ENCODE measurements at places on chromosomes 2 and 18.

DNA sequence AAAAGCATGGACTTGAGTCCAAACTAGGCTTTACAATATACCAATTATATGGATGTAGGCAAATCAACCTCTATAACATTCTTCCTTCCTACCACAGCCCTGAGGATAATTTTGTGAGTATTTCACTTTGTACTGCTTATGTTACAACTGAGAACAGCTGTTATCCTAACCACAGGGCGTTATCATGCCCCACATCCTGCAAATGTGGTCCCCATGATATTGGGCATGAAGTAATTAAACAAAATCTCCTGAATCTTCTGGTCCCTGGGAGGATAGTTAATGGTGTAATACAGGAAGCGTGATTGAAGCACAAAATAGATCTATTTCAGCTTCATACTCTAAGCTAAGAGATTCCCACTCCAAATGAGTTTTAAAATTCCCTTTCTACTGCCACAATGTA lies 223.6 kb downstream of the CDH20 start:
- no peak for DNase-seq

GRCh38 chr2:221243771-221244170 lies 328.3 kb downstream of the EPHA4 start:
- DNase-seq, result no peak

DNA sequence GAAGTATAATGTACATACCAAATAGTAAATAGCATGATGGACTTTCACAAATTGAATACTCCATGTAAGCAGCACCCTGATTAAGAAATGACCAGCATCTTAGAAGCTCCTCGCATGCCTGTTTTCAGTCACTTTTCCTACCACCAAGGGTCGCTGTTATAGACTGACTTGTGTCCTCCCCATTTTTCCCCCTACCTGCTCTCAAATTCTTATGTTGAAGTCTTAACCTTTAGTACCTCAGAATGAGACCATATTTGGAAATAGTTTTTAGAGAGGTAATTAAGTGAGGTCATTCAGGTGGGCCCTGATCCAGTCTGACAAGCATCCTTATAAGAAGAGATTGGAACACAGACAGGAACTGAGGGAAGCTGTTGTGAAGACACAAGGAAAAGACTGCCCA lies 125.9 kb downstream of the LYPD6 start:
- DNase-seq, result no peak

DNA sequence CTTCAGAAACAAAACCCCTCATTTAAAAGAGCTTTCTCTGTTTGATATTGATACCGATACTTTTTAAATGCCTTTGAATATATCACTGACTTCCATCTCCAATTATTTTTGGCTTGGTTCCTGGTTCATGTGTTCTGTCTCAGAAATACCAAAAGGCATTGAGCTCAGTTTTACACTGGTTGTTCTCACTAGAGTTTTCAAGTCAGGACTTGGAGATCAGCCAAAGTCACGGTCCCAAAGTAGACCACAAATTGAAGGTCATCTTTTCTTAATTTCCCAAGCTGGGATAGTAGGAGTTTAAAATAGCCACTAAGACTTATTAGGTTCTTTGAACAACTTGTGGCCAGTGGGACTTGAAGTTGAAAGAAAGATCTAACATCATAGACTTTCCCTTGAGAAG lies 24.2 kb downstream of the DHRS9 start:
- no peak for DNase-seq

DNA sequence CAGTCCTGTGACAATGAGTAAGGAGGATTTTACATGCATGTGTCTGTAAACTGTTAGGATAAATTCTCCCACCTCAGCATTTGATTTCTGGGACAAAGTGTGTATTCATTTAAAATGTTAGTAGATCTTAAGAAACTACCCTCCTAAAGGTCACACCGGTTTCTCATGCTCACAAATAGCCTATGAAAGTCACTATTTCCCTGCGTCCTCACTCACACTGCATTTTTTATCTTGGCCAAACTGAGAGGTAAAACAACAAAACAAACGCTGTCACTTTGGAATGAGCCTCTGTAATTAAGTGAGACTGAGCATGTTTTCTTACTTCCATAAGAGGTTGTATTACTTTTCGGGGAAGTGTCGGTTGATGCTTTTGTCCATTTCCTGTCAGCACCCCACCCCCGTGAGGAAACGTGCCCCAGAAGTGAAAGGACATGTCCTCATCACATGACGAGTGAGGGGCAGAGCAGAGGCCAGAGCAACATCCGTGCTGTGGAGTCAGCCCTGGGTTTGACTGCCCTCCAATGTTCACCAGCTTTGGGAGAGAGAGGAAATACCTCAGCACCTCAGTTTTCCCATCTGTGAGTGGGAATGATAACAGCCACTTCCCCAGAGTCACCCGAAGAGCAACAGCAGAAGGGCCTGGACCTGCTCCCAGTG lies 3.1 kb downstream of the GYPC start:
- DNase-seq, result no peak

DNA sequence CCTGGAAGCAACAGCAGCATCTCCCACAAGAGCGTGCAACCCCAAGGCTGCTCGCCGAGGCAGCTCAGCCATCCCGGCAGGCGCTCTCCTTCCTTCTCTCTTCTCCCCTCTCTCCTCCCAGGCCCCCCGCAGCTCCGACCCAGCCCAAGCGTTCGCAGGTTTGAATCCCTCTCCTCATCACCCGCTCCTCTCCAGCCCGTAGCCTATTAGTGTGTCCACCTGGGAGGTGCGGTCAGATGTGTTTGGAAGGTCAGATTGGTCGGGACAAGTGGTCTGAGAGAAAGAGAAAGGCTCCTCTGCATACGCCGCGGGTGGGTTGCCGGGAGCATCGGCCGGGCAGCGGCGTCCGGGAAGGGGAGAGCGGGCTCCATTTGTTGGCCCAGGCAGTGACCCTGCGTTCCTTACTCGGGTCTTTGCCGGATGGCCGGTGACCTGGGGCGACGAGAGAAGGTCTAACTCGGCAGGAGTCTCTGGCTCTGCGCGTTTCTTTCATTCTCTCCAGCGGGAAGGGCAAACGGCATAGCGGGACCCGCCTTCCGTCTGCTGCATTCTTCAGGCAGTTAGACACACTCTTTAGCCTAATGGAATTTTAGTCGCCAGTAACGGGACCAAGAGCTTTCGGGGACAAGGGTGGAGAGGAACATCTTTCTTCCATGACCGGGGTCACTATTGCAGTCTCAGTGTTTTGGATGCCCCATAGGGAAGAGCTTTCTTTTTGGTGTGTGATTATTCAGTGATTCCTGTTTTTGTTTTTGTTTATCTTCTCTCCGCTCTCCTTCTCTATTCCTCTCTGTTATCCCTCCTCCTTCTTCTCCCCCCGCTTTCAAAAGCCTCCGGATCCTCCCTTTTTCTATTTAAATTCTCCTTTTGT lies 1.1 kb upstream of the TMEFF2 start:
- no peak for DNase-seq

GRCh38 chr2:209424781-209425470 lies 1.1 kb downstream of the MAP2 start:
- no peak for DNase-seq

DNA sequence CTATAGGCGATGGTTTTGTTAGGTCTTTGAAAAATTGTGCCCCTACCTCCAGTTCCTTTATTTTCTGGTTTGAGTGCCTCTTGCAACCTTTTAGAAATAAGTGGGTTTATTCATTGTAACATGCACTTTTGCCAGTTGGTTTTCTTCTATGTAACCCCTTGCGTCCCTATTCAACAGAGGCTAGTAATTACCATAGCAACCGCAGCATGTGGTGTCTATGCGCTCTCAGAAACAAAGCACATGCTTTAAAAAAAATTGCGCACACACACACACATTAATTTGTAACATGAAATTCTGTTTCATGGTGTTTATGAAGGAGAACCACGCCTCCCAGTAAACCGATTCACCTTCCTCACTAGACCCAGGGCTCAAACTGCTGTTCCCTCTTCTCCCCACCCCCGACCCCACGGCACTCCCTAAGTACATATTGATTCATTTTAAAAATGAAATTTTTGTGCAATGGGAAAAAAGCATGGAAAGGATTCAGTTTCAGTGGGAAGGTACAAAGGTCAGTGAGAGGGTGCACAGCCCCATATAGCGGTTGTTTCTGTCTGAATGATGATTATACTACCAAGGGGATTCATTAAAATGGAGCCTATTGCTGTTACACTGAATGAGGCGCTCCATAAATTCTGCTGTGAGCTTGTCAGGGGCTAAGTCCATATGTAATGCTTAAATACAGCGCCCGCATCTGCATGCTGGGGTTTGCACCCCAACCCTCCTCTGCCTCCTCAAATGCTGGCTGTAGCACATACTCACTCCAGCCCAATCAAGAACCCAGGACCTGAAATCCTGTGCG lies 206.9 kb downstream of the ICOS start:
- DNase-seq, result no peak

DNA sequence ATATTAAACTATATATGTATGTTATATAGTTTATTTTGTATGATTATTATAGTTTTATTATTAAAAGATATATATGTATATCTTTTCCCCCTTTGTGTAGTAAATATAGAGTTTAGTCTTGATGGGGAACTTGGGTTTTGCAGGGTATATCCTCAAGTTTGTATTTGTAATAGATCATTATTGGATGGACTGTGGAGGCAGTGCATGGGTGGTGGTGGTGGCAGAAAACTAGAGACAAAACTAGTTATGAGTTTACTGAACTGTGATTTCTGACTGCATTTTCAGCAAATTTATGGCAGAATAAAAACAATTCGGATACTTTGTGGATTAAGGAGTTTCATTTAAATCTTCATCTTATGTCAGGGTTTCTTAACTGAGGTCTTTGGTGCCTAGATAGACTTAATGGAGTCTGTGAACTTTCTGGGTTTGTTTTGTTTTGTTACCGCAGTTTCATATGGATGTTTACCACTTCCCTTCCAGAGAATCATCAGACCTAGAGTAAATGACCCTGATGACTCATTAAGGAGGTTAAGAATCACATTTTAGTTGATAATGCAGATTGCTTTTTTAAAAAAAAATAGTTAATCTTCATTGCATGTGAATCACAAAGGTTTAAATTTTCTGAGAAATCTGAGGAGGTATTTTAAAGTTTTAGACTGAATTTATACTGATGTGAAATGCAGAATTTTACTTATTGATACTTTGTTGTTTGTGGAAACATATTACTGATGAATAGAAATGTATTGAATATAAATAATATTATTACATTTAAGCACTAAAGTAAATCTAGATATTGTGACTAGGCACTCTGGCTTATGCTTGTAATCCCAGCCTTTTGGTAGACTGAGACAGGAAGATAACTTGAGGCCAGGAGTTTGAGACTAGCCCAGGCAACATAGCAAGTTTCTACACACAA lies 14.5 kb downstream of the EPC2 start:
- DNase-seq, result no peak

GRCh38 chr18:7789856-7790552 lies 222.9 kb downstream of the PTPRM start:
- DNase-seq, result no peak

DNA sequence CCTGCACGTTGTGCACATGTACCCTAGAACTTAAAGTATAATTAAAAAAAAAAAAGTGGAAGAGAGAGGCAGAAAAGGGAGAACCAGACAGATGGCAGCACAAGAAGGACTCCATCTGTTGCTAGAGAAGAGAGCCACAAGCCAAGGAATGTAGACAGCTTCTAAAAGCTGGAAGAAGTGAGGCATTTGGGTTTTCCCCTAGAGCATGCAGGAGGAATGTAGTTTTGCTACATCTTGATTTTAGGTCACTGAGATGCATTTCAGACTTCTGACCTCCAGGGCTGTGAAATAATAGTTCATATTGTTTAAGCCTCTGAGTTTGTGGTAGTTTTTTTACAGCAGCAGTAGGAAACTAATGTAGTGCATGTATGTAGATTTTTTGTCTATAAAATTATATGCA lies 46.0 kb downstream of the CAVIN2 start:
- no peak for DNase-seq
